ENCODE measurements at places on chromosomes 3 and 15.
A peak's percentile ranks its signal among the peaks of the same experiment; 100 is the strongest.

DNA sequence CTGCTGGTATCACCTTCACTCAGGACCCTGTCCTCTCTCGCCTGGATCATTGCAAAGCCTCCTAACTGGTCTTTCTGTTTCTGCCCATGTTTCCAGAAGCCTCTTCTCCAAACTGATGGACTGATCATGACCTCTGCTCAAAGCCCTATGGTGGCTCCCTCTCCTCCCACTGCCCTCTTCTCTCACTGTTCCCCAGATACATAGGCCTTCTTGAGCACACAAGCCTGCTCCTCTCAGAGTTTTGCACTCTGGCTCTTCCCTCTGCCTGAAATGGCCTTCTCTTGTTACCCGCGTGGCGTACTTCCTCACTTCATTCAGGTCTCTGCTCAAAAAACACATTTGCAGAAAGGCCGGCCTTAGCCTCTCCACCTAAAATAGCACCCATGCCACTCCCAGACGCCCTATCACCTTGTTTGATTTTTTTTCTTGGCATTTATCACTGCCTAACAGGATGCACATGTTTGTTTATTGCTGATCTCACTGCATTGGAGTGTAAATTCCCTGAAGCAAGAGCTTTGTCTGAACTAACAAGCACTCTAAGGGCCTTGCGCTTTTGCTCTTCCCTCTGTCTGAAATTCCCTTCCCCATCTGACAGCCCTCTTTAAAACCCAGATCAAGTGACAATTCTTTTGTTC, 1.4 kb upstream of the ETFA start:
- DNase-seq = peak; percentile 73

- no peak for DNase-seq
Observed at GRCh38 chr3:32556332-32556731, 14.3 kb downstream of the DYNC1LI1 start.

DNA sequence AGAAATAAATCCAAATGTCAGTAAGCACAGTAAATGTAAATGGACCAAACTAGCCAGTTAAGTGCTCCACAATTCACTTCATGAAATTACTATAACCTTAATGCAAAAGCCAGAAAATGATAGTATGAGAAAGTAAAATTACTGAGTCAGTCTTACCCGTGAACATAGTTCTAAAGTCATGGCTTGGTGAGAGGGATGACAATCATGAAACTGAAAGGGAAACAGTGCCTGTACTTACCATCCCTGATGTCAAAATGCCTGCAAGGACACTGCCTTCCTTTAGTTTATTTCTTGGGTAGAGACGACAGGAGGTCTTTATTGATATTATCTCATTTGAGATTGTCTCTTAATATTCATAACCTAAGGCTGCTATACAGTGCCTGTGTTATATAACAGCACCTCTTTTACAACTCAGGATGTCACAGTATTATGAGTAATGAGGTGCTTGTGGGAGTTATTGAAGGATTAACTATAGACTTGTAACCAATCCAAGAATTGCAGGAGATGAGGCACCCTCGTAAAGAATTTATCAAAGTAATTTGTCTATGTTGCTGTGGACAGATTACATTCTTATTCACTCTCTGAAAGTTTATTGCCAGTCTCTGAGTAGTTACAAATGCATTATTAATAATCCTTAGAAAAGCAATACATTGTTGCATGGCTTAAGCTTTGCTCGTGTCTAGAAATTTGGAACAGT, 142.9 kb upstream of the BFSP2 start:
- DNase-seq = peak; percentile 58

DNA sequence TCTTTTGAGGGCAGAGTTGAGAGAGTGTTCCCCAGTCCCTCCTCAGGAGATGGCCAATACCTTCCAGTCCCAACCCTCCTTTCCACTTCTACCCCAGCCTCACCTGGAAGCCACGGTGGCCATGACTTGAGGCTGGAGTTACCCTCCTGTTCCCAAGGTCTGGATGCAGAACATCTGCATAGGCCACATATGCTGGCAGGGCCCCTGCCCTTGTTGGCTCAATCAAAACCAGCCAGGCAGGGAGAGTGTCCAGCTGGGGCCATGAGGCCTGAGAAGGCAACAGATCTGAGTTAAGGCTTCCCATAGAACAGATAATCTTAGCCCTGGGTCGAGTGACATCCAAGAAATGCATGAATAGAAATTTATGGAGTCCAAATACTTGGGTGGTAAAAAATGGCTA, 23.6 kb upstream of the VIPR1 start:
- no peak for DNase-seq

GRCh38 chr3:189621948-189622603, 9.1 kb upstream of the TP63 start:
- DNase-seq = peak; percentile 95

DNA sequence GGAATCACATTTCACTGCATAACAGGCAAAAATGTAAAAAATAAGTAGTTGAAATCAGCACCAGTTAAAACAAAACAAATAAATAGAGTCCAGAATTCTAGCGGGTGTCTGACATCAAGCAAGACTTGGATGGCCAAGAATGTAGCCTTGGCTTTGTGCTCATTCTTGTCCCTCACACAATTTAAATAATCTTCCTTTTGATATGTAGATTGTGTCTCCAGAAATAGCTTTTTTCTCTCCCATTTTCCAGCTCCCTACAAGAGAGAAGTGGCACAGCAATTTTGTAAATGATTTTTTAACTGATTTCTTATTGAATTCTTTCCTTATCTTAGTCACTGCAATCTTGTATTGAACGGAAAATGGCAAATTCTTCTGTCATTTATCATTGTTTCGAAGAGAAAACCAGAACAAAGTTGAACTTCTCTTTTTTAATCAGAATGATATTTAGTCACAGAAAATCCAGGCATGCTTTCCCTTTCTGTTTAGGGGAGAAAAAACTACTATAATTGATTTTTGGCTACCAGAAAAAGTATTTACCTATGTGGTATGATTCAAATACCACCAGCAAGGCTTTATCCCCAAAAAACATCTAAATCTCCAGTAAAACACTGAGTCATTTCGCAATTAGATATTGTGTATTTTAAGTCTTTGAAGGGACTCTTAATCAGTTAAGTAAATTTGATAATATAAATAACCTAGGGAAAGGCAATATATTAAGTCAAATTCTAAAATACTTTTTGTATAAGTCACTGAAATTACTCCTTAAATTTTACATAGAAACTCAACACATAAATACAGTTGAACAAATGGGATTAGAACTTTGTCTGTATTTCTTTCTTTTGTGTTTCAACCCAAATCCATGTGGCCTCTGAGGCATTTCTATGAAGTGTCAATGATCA, 481.7 kb downstream of the GBE1 start:
- no peak for DNase-seq

DNA sequence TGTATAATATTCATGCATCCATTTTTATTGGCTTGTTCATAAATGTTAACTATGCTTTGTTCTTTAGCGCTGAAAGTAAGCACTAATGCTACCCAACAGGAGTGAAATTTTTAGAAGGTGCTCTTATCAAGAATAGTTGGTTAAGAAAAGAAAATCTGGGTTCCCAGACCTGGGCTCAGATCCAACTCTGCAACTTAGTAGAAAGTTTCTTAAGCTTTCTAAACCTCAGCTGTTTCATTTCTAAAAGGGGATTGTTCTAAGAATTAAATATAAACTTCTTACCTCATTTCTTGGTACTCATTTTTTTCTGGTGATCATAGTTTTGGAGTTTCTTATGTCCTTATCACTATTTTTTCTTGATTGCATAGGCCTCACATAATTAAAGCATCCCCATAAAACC, 12.1 kb downstream of the ARPP21 start:
- DNase-seq = no peak
